T follicular helper cell (primary cell): ENCODE measurements at places on chromosomes 6 and 20.

- DNase-seq, result no peak
Observed at GRCh38 chr20:5735845-5736510, 14.2 kb upstream of the SHLD1 start.

DNA sequence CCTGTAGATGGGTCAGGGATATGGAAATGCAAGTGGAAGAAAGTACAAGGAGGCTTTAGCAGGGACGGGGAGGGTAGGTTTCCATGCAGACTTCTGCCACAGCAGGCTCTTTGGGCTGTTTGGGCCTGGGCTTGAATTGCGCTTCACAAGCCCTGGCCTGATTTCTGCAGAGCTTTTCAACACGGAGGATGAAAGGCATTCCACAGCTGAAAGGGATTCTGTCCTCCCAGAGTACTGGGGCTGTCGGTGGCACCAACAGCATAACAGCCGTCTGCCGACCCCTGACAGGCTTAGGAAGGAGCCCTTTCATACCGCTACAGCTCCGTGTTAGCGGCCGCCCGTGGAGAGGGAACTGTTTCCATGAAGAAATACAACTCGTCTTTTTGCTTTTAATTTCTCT, 22.9 kb upstream of the TBC1D7 start:
- no peak for DNase-seq

GRCh38 chr20:56808732-56809131, 179.6 kb downstream of the TFAP2C start:
- no peak for DNase-seq

- DNase-seq, result no peak
Observed at GRCh38 chr20:1537731-1538058, 19.8 kb downstream of the SIRPD start.

- no peak for DNase-seq
Observed at GRCh38 chr6:137610702-137611101, 116.5 kb upstream of the OLIG3 start.

GRCh38 chr6:26088344-26088743, 1.1 kb downstream of the HFE start:
- no peak for DNase-seq

GRCh38 chr20:45080867-45081624, 19.9 kb downstream of the KCNS1 start:
- no peak for DNase-seq

- no peak for DNase-seq
Observed at GRCh38 chr6:79648328-79648727, 17.2 kb downstream of the SH3BGRL2 start.

GRCh38 chr20:56461576-56461975, 6.9 kb upstream of the RTF2 start:
- DNase-seq, result no peak

- no peak for DNase-seq
Observed at GRCh38 chr6:93343476-93343875, 75.9 kb downstream of the EPHA7 start.

DNA sequence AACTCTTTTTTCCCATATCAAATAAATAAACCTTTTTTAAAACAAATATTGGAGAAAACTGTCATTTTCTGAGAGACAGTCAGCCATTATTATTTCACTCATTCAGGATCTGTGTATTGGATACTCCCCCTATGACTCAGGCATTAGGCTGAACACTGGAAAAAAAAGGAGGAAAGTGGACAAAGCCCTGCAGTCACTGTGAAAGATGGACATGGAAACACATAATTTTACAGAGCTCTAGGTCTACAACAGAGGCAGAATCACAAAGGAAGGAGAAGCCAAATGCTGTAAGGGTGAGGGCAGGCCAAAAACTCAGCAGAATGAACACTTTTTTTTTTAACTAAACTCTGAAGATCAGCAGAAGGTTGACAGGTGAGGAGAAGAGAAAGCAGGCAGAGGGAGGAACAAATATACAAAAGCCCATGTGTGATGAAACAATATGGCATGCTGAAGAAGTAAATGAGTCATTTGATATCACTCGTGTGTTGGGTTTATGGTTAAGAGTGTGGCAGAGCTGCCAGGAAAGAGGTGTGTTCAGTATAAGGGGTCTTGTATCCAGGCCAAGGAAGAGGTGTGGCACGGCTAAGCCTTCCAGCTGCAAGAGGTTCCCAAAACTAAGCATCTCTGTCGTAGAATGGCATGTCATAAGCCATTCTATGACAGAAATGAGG, 39.1 kb downstream of the EPB41L2 start:
- no peak for DNase-seq
